T-helper 2 cell (primary cell): ENCODE measurements at places on chromosomes 6 and 20.
A peak's percentile ranks its signal among the peaks of the same experiment; 100 is the strongest.

- DNase-seq = no peak
Observed at GRCh38 chr6:151428093-151428735, 23.7 kb downstream of the RMND1 start.

GRCh38 chr20:48839154-48839917, 11.5 kb upstream of the PREX1 start:
- DNase-seq = no peak

DNA sequence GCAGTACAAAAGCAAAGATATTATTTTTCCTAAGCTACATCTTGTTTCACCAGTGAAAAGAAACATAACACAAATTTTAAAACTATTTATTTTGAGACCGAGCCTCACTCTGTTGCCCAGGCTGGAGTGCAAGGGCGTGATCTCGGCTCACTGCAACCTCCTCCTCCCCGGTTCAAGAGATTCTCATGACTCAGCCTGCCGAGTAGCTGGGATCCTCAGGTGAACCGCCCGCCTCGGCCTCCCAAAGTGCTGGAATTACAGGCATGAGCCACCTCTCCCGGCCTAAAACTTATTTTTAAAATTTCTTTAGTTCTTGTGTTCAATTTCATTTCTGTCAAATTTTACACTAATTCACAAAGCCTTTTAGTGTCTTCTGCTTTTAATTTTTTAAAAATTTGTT, 5.9 kb downstream of the SRSF12 start:
- no peak for DNase-seq

DNA sequence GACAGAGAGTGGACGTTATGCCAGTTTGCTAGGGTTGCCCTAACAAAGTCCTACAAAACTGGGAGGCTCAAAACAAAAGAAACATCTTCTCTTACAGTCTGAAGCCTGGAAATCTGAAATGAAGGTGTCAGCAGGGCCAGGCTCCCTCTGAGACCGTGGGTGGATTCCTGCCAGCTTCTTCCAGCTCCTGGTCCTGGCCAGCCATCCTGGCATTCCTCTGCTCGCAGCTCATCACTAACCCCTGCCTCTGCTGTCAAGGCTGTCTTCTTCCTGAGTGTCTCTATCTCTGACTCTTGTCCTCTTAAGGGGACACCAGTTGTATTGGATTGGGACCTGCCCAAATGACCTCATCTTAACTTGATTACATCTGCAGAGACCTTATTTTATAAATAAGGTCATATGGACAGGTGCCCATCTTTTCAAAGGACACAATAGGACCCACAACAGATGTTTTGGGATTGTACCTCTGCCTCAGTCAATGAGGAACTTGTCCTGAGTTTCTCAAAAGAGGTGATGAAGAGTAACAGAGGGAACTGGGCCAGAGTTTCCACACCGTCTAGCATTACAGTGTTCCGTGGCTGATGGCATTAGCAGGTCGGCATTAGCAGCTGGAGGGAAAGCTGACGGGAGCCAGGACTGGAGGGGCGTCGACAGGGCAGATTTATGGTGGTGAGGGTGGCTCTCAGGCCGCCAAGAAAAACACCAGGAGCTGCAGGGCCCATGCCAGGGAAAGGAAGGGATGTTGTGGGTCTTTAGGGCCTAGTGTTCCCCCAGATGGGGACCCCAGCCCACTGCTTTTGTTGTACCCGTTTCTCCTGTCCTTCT, 157.3 kb downstream of the TBXT start:
- no peak for DNase-seq

- no peak for DNase-seq
Observed at GRCh38 chr20:62576815-62577489, 65.4 kb upstream of the SLCO4A1 start.

GRCh38 chr6:52087498-52087999, at the start of gene PKHD1:
PKHD1 (minus strand) TSS chr6:52087613; CDS start chr6:52084933, 2,680 bp downstream.
- no peak for DNase-seq

DNA sequence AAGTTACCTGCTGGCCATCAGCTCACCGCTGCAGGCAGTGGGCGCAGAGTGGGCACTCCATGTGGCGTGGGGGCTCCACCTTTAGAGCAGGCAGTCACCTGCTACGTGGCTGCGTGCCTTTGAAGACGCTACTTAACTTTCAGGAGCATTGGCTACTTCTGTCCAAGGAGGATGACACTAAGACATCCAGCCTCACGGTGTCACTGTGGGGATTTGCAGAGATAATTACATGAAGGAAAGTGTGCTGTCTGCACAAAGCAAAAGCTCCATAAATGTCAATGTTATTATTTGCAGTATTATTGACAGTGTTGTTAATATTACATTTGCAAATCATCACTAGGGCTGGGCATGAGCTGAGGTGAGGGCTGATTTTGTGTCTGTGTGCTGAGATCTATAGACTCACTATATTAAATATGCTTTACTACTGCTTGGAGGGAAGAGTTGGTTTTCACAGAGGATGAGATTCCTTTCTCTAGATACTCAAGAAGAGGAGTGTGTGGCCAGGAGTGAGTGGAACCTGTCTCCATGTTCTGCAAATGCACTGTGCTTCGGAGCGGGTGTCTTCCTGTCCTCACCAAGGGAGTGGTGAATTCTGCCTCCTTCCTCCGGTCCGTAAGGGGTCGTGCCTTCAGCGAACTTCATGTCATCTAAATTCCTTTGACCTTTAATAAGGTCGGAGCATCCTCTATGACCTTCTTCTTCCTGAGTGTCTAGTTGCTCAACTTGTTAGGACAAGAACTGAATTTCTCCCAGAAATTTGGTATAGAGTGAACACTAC, 165.8 kb upstream of the SYNDIG1 start:
- DNase-seq = no peak

DNA sequence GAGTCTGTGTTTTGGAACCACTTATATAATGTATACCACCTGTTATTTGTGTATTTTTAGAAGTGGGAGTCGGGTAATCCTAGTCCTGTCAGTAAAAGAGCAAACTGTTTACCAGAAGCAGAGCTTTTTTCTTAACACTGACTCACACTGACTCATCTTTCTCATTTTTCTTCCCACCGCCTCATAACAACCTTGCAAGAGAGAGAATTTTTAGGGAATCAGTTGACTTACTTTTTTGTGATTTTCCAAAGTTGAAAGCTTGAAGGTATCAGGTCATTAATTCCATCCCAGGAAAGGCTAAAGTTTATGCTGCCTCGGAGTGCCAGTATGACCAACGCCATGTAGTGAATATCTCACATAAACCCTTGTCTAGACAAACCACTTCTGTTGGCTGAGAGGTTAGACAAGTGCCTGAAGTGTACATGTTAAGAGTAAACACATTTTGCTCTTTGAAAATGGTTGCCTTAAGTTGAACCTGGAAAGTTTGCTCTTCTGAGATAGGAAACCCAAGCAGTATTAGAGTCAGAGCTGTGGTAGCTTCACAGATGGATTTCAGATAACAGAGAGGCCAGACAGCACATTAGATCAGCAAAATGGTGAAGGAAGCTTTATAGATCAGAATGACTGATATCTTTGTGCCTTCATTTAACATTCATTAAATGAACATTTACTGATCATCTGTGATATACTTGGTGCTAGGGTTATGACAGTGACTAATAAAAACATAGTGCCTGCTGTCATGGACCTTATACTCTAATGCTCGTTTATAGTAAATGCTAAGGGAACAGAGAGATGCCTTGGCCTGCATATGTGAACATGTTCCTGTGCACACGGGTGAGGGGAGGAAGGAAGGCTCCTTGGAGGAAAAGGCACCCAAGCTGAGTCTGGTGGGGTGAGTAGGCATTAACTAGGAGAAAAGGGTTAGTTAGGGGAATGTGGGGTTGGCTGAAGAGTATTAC, 29.1 kb upstream of the PKIG start:
- DNase-seq = no peak

DNA sequence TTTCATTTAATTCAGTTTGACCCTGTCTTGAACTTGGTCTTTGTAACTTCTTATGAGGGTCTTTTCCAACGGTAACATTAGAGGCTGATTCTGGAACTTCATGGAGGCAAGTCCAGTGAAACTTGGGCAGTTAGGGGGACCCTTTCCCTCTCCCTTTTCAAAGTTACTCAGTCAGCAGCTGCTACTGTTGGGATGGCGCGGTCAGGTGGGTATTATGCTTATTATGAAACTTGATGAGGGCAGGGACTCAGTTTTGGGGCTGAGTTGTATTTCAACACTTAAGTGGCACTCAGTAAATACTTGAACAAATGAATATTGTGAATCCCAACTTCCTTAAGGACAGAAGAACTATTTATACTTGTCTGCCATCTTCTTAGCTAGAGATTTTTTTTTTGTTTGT, 20.8 kb downstream of the TOP1 start:
- no peak for DNase-seq

GRCh38 chr6:95690328-95690727, 113.0 kb downstream of the MANEA start:
- no peak for DNase-seq

- DNase-seq = no peak
Observed at GRCh38 chr6:72963946-72964345, 261.4 kb downstream of the KHDC1L start.

GRCh38 chr6:11912420-11912819, 99.7 kb upstream of the HIVEP1 start:
- no peak for DNase-seq

DNA sequence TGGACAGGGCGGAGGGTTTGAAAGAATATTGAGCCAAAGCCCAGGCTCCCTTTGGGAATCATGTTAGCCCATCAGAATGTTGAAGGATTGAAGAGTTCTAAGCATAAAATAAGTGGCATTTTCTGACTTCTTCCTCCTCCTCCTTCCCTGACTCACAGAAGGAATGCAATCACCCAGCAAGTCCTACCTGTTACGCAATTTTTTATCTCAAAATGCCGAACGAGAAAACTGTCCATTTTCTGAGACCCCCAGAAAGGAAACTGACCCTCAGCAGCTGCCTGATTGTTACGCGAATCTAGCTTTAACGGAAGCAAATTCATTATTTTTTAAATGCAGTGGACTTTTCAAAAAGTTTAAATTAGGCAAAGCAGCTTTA, 4.7 kb upstream of the DNAJC5 start:
- DNase-seq = no peak

- no peak for DNase-seq
Observed at GRCh38 chr6:128305228-128305627, 215.2 kb downstream of the PTPRK start.

- DNase-seq = no peak
Observed at GRCh38 chr6:156943166-156943565, 166.0 kb downstream of the ARID1B start.

DNA sequence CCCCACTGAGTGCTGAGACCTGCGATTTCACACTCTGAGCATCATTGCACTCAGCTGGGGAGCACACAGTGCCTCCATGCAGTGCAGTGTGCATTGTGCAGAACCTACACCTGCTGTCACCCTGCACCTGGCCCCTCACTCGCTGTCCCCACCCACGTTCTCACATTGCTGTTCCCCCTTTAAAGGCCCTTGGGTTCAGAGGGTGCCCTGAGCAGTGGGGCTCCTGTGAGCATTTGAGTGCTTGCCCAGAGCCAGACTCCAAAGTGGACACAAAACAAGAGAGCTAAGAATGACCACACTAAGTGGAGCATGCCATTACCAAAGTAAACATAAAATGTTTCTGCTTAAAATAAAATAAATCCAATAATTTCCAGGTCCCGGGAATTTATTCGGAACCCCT, 131.0 kb upstream of the CST7 start:
- DNase-seq = no peak

GRCh38 chr6:143598466-143599080, 79.2 kb upstream of the PHACTR2 start:
- peak; percentile 13 for DNase-seq

DNA sequence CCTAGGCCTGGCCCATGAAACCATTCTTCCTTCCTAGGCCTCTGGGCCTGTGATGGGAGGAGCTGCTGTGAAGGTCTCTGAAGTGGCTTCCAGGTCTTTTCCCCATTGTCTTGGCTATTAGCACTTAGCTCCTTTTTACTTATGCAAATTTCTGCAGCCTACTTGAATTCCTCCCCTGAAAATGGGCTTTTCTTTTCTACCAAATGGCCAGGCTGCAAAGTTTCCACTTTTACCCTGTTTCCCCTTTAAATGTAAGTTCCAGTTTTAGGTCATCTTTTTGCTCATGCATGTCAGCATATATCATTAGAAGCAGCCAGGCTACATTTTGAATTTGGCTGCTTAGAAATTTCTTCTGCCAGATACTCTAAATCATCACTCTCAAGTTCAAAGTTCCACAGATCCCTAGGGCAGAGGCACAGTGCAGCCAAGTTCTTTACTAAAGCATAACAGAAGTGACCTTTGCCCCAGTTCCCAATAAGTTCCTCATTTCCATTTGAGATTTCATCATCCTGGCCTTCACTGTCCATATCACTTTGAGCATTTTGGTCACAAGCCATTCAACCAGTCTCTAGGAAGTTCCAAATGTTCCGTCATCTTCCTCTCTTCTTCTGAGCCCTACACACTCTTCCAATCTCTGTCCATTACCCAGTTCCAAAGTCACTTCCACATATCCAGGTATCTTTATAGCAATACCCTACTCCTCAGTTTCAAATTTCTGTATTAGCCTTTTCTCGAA, 71.9 kb downstream of the TBC1D7 start:
- DNase-seq = no peak

DNA sequence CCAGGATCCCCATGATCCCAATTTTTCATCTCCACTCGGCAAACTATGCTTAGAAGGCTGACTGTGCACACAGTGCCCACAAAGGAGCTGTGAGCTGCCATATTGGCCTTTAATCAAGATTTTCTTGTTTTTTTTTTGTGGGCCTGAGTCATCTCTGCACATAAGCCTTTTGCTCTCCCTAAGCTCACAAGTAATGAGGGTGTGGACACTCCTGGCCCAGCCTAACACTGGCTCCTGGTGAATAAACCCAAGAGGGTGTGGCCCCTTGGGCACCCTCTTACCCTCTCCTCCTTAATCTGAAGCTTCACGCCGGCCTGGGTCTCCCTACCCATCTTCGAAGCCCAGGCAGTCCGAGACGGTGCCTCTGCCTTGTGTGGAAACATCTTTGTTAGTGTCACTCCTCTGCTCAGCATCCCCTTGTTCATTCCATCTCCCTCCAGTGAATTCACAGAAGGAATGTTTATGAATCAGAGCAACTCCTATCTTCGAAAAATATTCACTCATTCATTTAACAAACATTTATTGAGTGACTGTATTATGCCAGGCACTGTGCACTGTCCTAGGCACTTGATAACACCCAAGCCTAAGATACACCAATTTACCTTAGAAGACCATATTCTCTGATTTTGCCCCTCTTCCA, 22.2 kb upstream of the MRPS10 start:
- DNase-seq = no peak
